Activated naive CD4-positive, alpha-beta T cell treated with anti-CD3 and anti-CD28 coated beads, Interleukin-2, amount 50 U/mL, for 16 hours (primary cell): ENCODE measurements at places on chromosomes 11 and 22.

DNA sequence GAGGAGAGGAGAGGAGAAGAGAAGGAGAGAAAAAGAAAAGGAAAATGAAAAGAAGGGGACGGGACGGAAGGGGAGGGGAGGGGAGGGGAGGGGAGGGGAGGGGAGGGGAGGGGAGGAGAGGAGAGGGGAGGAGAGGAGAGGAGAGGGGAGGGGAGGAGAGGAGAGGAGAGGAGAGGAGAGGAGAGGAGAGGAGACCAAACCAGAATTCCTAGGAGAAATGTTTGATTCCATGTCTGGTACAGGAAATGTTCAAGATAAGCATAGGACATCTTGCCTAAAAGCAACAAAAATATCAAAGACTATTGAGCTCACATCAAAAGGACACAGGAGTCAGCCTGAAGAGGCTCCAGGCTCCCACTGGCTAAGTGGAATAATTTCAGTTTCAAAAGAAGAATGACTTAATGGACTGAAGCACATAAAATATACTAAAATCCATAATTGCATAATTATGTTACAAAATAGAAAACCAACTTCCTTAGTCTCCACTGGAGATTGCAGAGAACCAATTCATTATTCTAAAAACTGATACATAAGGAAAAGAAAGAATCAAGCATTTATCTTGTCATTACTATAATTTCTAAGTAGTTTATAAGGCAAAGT lies 101.1 kb upstream of the APOA1 start:
- no peak for DNase-seq

- DNase-seq: no peak
Measured at GRCh38 chr11:123800036-123800435, 6.1 kb downstream of the OR6M1 start.

GRCh38 chr11:18844753-18845367 lies 53.3 kb upstream of the PTPN5 start:
- DNase-seq: no peak

DNA sequence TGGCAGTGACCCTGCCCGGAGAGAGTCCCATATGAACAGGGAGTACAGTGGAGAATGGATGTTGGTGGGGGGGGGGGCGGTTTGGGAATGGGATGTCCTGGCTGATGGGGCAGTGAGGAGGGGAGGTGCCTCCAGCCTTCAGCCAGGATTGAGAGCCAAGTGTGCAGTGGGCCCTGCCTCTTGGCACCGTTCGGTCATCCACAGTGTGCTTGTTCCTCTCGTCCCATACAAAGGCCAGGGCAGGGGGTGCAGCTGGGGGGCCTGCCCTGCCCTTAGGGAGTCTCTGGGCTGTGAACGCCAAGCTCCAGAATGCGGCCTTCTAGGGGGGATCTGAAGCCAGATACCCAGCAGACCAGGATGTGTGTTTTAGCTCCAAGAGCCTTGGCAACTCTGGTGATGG lies 34.0 kb downstream of the KCNC1 start:
- no peak for DNase-seq

DNA sequence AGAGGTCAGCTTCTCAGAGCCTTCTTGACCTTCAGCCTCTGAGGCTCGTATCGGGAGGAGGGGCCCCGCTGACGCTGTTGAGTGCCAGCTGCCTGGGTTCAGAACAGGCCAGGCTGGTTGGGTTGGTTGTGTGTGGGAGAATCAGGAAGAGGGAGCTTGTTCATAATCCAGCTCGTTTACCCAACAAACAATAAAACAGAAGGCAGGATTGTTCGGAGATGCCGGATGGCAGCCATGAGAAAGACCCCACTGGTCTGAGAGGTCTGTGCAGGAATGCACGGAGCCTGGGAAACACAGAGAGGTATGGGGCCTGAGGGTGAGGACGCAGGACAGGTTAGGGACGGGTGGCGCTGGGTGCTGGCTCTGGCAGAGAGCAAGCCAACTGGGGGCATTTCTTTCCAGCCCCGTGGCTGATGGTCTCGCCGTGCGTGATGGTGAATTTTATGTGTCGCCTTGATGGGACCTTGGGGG lies 31.6 kb upstream of the SHANK2 start:
- DNase-seq: no peak

GRCh38 chr11:19805376-19805775 lies 92.7 kb downstream of the NAV2 start:
- no peak for DNase-seq

GRCh38 chr22:17823226-17823625 lies 49.0 kb upstream of the BID start:
- no peak for DNase-seq

- DNase-seq: no peak
Measured at GRCh38 chr11:123461164-123461563, 31.1 kb downstream of the GRAMD1B start.

DNA sequence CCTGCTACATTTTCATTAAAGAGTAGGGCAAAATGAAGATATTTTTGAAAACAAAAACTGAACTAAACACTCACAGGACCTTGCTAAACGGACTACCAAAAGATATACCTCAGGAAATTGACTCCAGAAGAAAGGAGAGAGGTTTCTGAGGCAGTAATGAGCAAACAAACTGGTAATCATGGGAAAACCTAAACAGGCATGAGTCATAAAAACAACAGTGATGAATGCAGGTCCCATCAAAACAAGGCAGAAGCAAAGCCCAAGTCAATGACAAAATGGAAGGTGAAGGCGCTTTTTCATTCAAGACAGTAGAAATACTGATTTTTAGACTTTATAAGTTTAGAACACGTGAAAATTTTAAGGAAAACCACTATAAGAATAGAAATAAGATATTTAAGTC lies 104.5 kb downstream of the EFCAB6 start:
- DNase-seq: no peak

GRCh38 chr11:11448626-11449025 lies 95.6 kb upstream of the CSNK2A3 start:
- DNase-seq: no peak

DNA sequence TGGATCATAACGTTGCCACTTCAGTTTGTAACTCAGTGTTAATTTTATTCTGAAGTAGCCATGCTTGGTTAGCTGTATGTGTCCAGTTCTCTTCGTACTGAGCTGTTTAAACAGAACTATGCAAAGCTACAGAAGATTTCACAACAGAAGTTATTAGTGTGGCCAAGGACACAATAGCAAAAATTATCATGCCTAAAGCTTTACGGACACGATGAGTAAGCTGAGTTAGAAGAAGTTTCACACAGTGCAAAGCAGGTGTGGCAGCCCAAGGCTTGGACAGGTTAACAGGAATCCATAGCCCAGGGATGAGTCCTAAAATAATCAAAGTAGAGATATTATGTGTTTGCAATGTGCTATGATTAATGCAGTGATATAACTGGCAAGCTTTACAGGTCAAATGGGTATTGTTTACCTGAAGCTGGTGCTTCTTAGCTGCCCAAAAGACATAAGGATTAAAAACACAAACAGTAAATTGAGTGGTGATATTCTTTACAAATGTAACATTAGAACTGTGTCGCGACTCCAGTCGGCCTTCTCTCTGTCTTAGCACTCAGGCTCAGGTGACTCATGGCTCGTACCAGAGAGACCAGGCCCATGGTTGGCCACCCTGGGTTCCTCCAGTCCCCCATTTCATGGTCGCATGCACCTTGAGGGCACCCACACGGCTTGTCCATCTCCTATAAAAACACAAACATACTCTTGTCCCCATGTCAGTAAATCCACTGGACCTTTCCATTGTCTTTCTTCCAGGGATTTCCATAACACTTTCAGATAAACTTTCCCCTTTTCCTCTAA lies 35.5 kb upstream of the NCAM1 start:
- DNase-seq: no peak

DNA sequence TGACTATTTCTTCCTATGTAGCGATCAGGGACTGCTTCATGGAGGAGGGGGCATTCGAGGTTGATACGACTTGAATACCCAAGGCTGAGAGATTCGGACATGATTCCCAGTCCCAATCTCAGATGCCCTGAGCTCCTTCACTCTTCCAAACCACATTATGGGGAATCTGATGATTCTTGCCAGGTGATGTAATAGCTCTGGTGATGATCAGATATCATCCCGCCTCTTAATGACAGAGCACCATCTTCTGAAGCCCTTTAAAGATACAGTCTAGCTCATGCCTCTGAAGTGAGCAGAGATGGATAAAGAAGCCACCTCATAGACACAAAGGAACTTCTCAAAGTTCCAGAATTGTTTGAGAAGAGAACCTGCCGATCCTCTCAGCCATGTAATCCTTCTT lies 8.9 kb upstream of the CLMP start:
- no peak for DNase-seq

GRCh38 chr22:26545385-26545784 lies 33.1 kb upstream of the TFIP11 start:
- DNase-seq: no peak

DNA sequence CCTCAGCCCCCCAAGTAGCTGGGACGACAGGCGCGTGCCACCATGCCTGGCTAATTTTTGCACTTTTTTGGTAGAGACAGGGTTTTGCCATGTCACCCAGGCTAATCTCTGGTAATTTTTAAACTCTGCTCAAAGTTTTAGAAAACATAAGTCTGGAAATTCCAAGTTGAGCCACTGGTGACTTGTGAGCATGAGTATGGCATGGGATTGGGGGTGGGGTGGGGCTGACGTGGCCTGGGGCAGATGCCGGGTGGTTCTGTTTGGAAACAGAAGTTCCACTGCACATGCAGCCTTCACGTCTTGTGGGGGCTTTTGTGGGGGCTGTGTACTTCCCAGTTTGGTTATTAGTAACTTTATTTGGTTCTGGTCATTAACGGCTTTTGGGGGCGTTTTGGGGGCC lies 67.3 kb downstream of the PTPRJ start:
- DNase-seq: no peak

DNA sequence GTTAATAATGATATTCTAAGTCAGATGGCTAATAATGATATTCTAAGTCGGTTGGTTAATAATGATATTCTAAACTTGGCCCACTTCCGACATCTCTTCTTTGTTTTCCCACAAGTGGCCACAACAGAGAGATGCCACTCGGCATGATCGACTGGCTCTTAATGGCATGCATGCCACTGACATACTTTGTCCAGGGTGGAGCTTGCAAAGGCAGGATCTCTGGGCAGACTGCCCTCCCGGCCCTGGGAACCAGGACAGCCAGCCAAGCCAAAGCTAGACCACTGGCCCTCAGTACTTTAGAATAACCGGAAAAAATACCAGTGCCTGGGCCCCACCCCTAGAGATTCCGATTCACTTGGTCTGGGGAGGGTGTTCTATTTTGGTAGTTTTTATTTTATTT lies 78.1 kb downstream of the KIAA1671 start:
- no peak for DNase-seq

DNA sequence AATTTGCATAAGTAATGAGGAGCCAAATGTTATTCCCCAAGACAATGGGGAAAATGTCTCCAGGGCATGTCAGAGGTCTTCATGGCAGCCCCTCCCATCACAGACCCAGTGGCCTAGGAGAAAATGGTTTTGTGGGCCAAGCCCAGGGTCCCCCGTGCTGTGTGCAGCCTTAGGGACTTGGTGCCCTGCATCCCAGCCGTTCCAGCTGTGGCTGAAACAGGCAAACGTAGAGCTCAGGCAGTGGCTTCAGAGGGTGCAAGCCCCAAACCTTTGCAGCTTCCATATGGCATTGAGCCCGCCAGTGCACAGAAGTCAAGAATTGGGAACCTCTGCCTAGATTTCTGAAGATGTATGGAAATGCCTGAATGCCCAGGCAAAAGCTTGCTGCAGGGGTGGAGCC lies 79.9 kb downstream of the FAM181B start:
- DNase-seq: no peak

- no peak for DNase-seq
Measured at GRCh38 chr22:48982321-48982905, 845.3 kb downstream of the BRD1 start.

DNA sequence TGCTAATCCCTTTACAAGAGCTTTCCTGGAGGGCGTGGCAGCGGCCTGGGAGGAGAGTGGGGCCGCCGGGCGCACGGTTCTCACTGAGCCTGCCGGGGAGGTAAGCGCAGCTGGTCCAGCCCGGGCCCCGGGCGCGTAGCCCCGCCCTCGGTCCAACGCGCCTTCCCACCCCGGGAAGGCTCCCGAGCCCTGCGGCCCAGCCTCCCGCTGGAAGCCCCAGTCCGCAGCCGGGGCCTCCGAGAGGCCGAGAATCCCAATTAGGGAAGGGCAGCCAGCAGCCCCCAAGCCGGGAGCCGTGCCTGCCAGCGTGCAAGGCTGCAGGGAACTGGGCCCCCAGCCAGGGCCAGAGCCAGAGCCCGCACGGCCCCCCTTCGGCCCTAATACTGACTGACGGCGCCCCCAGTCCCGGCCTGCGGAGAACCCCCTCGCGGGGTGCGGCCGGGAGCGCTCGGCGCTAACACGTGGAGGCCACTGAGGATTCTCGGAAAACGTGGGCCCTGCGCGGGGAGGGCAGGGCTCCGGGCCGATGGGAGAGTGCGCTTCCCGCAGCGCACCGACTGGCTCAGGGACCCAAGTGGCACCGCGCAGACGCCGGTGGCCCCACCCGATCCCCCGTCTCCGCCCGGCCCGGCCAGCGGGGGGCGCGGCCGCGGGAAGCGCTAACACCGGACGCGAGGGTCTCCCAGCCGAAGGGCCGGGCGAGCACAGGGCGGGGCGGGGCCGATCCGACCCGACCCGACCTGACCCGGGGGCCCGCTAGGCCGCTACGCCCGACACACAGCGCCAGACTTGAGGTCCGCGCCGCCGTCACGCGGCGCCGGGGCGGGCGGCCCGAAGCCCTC lies 5.7 kb downstream of the ZFTA start:
- DNase-seq: no peak

- no peak for DNase-seq
Measured at GRCh38 chr11:70637949-70638583, 239.7 kb downstream of the CTTN start.

DNA sequence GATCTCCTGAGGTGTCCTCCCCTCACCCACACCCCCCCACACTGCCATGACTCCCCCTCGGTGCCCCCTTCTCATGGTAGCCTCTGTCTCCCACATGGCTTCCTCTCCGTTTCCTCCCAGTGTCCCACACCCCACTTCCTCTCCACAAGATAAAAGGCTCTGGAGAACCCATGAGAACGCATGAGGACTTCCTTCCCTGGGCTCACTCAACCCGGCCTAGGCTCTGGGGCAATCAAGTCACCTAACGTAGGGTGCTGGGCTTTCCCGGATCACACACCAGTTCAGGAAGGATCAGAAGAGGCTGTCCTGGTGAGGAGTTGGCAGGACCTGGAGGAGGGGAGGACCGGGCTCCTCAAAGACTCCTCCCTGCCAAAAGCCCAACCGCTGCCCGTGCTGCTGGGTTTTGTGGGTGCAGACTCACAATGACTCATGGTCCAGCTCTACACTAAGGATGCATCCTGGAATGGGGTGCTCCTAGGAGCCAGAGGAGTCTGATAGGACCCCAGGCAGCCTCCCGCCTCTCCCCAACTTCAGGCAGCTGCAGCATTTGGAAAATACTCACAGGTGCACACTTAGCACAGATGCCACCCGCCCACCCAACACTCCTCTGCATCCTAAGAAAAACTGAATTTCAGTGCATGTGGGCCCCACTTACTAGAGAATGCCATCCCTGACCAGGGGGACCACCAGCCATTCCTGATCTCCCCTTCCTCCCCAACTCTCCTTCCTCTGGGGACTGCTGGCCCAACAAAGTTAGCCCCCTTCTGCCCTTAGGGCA lies 21.0 kb downstream of the SLC22A12 start:
- no peak for DNase-seq

- no peak for DNase-seq
Measured at GRCh38 chr11:72863916-72864315, 49.7 kb downstream of the ATG16L2 start.
